ENCODE measurements at places on chromosomes 1 and 21.

DNA sequence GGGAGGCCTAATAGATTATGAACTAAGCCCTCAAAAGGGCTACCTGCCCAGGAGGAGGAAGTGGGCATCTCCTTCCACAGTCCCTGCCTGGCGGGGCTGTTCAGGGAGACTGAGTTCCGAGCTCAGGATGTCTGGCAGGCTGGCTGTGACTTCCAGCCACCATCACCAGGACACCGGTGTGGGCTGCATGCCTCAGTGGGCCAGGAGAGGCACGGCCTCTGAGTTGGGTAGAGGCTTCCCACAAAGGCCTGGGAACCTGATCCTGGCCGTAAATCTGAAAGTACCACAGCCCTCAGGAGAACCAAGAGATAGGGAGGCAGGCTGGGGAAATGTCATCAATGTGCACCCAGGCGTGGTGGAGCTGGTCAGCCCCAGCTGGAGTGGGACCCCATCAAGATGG is 29.1 kb downstream of the NTPCR start:
- DNase-seq: no peak

- no peak for DNase-seq
Measured at GRCh38 chr1:116737855-116738321, 16.3 kb upstream of the CD2 start.

DNA sequence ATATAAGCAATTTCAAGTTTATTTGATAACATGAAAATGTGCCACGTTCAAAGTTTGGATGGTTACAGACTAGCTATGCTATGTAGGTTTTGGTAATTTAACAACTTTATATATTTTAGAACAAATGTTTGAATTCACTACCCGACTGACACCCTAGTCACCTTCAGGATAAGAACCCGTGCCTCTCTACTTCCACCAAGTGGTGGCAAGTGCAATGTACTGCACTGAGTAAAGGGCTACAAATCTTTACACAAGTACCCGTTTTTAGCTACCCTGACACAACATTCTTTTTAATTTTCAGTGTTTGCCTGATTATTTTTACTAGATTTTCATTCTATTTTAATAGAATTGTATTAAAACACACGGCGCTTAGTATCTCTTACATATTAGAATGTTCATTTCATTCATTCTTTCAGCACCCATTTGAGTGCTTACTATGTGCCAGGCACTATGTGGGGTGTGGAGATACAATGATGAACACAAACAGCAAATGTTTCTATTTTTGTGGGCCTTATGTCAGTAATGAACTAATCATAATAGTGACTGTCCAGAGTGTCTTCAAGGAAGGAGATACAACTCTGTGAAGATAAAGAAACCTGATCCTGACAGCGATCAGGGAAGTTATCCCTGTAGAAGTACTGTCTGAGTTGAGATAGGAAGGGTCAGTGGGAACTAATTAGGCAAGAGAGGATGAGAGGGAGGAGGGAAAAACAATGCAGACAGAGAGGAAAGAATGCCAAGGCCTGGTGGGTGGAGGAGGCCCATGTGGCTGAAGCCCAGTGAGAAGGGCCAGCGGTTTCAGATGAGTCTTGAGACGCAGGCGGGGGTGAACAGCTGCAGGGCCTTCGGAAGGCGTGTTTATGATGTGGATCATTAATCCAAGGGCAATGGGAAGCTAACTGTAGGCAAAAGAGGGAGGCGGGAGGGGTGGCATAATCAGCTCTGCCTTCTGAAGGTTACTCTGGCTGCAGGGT is 3.8 kb downstream of the LCA5L start:
- no peak for DNase-seq

GRCh38 chr1:235563513-235564061 is 59.3 kb upstream of the B3GALNT2 start:
- no peak for DNase-seq

DNA sequence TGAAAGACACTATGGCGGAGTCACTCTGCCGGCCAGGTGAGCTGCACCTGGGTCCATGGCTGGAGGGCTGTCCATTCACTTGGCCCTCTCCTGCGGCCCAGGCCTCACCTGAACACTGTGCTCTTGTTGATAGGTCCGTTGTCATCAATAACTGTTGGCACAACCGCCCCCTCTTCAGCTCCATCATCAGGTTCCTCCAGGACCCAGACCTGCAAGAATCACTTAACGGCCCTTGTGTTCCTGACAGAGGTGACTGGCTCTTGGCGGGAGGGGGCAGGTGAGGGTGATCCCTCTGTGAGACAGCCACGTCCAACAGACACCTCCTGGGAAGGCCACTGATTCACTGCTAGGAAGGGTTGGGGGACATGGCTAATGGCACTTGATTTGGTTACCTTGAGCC is 54.9 kb downstream of the INAVA start:
- no peak for DNase-seq

- no peak for DNase-seq
Measured at GRCh38 chr1:1116701-1117468, 996 bp upstream of the C1orf159 start.

DNA sequence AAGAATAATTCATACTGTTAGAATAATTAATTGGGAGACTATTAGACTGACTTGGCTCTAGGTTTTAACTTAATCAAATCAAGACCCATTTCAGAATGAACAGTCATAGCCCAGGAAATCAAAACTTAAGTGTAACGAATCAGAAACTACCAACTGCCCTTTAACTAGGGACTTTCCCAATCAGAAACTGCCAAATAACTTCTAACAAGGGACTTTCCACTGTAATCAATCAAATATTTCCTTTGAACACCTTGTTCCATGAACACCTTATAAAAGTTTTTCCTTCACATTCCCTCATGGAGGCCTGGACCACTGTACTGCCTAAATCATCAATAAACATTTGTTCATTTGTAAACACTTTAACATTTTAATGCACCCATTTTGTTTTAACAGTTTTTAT is 1054.7 kb upstream of the TMPRSS15 start:
- no peak for DNase-seq

DNA sequence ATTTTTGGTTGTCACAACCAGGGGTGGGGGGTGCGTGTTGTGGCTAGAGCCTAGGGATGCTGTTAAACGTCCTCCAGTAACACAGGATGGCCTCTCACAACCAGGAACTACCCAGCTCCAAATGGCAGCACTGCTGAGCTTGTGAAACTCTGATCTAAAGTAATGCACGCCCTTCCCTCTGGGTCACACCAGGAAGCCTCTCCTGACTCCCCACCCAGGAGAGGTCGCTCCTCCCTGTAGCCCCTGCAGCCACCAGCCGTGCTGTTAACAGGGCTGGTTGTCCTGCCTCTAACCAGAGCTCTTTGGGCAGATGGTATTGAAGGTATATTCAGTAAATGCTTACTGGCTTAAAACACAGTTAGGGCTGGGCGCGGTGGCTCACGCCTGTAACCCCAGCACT is 73.2 kb downstream of the NKAIN1 start:
- no peak for DNase-seq

GRCh38 chr1:60126723-60127122 is 53.2 kb upstream of the C1orf87 start:
- no peak for DNase-seq

- DNase-seq: no peak
Measured at GRCh38 chr1:229156872-229157271, 114.0 kb upstream of the RAB4A start.

DNA sequence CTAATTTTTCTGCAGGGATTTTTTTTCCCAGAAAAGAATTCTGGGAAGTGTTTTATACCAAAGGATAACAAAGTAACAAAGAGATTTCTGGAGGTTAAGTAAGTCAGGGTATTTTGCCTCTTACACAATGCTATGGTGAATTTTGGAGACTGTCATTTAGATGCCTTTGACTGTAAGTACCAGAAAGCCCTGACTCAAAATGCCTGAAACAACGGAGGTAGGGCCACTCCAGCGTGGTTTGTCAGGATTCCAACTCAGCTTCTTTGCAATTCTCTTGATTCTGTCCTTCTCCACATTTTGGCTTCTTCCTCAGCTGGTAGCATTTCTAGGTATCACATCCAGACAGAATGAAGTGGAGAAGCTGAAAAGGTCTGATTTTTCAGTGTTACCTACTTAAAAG is 106.5 kb downstream of the UCHL5 start:
- no peak for DNase-seq

DNA sequence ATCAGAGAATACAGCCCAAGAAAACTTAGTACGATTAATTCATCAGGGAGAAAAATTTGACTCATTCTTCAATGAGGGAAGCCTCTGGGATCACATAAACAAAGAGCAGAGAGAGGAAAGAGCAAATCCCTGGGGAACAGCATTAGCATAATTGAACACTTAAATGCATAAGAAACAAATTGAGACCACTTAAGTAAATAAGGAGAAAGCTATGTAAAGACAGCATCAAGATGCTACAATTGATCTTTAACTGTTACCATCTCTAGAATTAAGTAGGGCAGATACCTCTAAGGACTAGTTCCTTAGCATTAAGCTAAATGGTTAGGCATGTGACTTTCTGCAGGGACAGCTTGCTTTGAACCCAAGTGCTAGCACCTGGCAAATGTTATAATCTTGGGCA is 265.1 kb upstream of the NEGR1 start:
- no peak for DNase-seq

- no peak for DNase-seq
Measured at GRCh38 chr1:47554901-47555300, 117.1 kb downstream of the FOXD2 start.

DNA sequence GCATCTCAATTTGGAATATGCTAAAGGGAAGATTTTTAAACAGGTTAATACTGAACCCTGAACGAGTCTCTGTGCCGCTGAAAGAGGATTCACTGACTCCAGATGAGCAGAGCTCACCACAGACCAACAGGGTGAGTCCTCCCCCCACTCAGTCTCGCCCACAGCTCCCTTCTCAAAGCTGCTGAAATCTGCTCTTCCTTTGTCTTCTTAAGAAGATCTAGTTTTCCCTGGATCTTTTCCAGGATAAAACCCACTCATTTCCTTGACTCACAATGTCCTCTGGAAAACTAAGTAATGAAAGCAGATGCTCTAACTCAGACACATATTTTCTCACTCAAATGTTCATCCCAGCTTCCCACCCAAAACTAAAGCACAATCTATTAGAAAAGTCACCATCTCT is 447.0 kb upstream of the PKN2 start:
- no peak for DNase-seq

- DNase-seq: no peak
Measured at GRCh38 chr1:209305221-209305954, 278.1 kb upstream of the CAMK1G start.

DNA sequence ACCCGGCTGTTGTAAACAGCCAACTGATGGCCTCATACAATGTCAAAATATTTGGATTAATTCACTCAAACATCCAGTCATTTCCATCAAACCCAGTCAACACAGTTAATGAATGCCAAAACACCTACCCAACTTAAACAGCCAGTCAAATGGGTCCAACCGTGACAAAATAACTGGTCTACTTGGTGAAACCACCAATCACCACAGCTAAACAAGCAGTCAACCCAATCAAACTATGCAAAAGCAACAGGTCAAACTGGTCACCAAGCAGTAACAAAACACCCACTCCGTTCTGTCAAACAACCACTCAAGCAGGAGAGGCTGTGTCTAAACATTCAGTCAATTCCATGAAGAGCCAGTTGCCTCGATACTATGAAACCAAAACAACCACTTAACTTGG is 119.2 kb downstream of the FOXD2 start:
- DNase-seq: no peak

DNA sequence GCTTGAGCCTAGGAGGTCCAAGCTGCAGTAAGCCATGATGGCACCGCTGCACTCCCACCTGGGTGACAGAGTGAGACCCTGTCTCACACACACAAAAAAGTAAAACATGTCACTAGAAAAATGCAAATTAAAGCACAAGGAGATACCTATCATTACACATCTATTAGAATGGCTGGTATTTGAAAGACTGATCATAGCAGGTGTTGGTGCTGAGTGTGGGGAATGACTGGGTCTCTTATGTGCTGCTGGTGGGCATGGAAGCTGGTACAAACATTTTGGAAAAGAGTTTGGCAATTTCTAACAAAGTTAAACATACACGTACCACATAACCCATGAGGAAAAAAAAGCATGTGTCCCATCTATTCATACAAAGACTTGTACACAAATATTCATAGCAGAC is 142.1 kb upstream of the ZBTB40 start:
- DNase-seq: no peak

DNA sequence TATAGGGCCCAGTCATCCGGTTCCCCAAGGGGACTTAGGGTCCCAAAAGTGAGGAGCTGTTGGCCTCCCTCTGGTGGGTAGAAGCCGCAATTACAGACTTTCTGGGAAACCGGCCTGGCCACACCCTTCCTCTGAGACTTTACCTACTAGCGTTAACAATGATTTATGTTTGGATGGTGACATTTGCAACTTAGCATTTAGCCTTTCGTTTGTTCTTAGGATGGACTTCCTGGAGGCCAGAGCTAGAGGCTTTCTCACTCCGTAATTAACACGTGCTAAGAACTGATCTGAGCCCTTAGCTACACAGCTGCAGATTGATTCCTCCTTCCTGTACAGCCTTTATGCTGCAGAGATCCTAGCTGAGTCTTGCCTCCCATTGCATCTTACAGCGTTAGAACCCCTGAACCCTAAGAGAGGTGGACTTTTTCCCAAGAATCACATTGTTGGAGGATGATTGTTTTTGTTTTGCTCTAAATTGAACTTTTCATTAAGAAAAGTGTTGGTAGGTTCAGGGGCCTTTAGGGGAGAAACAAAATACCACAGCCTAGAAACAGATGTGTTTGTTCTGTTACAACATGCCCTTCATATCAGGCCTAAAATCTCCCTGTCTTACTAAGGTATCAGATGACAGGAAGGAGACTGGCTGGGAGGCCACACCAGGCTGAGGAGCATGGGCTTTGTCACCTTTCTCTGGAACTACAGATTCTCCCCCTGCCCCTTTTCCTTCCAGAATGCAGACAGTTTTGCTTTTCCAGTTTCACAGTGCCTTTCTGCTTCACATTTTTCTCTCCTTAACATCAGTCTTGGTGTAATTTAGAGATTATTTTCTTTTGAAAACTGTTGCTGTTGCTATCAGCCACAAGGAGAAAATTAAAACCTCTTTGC is 1.9 kb downstream of the S100A11 start:
- no peak for DNase-seq

DNA sequence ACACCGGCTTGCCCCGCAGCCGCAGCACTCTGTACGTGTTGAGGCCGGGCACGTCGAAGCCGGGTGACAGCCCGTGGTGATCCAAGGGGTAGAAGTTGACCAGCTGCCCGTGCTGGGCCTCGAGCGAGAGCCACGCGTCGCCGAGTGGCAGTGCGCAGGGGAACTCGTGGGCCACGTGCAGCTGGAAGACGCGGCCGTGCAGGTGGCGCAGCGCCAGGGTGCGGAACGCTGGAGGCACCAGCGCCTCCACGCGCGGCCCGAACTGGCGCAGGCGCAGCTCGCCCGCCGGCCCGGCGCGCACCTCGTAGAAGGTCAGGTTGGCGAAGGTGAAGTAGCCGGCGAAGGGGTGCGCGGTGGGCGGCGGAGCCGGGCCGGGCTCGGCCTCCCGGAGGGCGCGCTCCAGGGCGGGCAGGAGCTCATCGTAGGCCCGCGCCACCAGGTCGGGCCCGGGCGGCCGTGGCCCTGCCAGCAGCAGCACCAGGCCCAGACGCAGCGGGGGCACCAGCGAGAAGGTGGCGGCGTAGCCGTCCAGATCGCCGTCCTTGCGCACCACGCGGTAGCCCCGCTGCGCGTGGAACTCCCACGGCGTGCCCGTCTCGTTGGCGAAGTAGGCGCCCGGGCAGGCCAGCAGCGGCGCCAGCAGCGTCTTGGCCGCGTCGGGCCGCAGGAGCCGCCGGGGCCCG is 19.5 kb downstream of the LACTBL1 start:
- no peak for DNase-seq

- no peak for DNase-seq
Measured at GRCh38 chr21:33449616-33450015, 30.2 kb downstream of the TMEM50B start.
